CD4-positive, alpha-beta T cell treated with Interleukin-21 for 1 hour (primary cell): ENCODE measurements at places on chromosomes 6 and 20.

DNA sequence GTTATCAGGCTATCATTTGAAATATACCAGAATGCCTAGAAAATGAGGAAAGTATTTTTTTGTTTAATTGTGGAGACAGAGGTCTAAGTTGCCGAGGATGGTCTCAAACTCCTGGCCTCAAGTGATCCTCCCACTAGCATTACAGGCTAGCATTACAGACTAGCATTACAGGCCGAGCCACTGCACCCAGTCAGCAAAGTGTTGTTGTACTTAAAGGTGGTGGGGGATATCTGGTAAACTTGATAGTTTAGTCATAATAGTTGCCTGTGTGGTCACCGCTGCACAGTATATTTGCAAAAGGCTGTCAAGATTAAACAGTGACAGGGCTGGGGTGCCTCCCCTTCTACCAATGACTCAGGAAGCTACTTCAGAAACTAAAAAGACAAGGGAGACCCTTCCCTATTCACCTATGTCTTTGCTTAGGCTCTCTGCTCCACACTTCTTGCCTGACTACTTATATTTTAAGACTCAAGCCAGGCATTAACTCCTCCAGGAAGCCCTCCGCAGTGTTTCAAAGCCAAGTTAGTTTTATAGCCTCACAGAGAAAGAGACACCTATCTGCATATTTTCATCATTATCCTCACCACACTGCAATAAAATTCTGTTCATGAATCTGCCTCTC lies 3.1 kb upstream of the AKIRIN2 start:
- no peak for DNase-seq

DNA sequence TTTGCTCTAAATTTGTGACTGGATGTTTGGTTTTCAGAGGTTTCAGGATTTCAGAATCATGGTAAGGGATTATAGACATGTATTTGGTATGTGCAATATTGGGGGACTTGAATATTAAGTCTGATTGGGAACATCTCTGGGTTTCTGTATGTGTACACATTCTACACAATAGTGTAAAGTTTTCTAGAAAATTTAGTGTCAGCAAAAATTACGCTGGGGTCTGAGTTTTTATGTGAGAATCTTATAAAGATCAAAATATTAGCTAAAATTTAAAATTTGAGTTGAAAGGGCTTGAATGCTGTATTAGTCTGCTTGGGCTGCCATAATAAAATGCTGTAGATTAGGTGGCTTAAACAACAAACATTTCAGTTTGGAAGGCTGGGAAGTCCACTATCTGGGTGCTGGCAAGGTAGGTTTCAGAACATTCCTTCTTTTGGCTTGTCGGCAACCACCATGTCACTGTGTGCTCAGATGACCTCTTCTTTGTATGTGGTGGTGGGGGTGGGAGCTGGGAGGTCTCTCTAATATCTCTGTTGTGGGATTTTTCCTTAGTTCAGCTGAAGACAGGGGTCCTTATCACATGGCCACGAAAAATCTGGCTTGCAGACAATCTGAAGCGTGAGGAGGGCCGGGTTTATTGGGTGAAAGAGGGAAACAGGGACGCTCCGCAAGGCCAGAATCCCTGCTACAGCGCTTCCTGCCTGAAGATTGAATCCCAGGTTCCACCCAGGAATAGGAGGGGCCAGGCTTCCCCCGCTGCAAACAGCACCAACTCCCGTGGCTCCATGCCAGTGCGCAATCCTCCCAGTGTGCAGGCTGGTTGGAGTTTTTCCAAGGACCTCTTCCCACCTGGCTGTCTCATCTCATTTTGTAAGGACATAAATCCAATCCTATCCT lies 299.7 kb downstream of the PLCB1 start:
- no peak for DNase-seq

GRCh38 chr6:75183099-75183541 lies 22.7 kb downstream of the COL12A1 start:
- DNase-seq = no peak

GRCh38 chr6:113690281-113691259 lies 166.6 kb upstream of the MARCKS start:
- DNase-seq = no peak

DNA sequence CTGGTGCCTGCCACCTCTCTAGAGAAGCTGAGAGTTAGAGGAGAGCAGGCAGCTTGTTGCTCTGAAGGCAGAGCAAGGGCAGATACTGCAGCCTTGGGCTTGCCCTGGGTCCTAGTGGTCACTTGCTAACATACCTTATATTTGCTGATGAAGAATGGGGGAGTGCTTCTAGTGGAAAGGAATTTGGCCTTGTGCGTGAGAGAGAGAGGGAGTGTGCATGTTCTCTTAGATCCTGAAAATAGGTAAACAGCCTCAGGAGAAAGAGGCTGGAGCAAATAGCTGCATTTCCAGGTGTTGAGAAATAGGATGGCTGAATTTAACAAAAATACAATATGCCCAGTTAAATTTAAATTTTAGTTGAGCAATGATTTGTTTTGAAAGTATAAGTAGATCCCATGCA lies 724.5 kb upstream of the FLRT3 start:
- DNase-seq = no peak

DNA sequence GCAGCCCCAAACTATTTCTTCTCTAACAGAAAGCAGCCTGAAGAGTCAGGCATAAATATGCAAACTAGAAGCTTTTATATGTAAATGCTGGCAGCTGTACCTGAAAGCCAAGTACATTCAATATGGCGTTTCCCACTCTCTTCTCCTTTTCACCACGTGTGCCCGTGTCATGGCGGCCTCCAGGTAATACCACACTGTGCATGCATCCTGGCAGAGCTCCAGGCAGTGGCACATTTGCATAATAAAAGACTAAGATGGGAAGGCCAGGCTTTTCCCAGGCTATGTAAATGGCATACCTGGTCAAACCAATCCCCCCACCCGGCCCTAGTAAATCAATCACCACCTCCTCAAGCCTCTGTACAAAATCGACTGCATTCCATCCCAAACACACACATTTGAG lies 120.6 kb downstream of the MMUT start:
- DNase-seq = no peak

DNA sequence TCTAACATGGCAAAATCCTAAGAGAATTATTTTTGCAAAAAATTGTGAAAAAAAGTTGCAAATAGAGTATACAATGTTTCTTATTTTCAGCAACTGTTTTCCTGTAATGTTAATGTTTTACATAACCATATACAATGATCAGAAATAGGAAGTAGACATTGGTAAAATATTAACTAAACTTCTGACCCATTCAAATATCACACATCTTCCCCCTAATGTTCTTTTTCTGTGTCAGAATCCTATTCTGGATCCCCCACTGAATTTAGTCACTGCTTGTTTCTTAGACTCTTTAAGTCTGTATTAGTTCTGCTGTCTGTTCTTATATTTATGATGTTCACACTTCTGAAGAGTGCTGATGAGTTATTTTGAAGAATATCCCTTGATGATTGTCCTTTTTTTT lies 62.0 kb downstream of the HFE start:
- DNase-seq = no peak

DNA sequence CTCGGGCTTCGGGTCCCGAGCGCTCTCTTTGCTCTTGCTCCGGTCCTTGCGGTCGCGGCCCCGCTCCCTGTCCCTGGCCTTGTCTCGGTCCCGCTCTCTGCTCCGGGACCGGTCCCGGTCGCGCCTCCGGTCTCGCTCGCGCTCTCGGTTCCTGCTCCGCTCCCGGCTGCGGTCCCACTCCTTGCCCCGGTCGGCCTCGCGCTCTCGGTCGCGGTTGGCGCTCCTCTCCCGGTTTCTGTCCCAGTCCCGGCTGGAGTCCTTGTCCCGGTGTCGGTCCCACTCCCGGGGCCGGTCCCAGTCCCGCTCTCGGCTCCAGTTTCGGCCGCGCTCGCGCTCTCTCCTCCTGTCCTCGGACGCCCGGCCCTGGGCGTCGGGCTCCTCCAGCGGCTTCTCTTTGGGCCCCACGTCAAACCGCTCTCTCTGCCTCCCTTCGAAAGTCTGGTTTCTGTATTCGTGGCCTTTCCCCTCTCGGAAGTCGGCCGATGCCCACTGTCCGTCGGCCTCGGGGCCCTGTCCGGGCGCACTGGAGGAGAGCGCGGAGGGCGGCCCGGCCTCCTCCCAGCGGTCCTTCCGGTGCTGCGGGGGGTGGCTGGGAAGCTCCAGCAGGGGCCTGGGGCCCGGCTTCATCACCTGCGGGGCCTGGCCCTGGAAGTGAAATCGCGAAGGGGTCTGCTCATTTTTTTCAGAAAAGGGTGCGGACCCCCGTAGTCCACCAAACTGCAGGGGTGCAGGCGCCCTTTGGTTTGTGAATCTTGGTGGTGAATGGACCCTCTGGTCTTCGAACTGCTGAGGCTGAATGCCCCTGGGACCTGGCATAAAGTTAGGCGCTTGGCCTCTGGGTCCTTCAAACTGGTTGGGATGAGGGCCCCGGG lies 17.9 kb upstream of the TCFL5 start:
- DNase-seq = no peak

DNA sequence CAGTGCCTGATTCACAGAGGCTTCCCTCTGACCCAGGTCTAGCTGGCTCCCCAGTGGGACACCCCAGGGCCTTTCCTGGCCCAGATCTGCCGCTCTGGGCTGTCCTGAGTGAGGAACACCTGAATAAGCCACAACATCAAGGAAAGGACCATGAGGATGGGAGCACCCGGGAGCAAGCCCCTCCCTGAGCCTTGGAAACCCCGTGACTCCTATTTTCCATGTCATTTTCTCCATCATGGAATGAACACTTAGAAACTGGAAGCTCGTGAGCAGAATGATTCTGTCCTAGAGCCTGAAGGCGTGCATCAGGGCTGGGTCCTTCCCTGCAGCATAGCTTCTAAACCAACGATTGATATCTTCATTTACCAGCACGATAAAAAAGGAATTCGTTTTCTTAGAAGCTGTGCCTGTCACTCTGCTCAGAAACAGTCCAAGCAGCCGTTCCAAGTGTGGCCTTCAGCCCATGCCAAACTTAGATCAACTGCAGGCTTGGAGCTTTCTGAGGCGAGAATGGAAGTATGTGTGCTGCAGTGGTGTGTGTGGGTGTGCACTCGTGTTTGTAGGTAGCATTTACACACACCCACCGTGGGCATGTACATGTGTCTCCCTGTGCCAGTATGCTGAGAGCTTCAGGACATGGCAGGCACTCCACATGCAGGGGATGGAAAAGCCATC lies 83.2 kb upstream of the FOXC1 start:
- no peak for DNase-seq

DNA sequence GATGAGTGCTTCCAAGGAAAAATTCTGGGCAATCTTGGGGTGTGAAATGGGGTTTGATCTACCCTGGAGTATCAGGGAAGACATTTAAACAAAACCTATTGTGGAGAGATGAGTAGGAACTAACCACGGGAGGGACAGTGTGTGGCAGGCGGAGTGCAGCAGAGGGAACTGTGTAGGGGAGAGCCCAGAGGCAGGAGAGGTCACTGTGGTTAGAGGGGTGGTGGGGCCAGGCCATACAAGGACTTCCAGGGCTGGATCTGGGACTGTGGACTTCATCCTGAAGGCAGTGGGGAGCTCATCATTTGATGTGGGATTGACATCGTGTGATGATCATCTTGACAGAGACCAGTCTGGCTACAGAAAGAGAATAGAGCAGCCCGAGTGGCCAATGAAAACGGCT lies 89.0 kb downstream of the TOX2 start:
- DNase-seq = no peak

GRCh38 chr6:101286146-101286545 lies 107.4 kb upstream of the GRIK2 start:
- DNase-seq = no peak

DNA sequence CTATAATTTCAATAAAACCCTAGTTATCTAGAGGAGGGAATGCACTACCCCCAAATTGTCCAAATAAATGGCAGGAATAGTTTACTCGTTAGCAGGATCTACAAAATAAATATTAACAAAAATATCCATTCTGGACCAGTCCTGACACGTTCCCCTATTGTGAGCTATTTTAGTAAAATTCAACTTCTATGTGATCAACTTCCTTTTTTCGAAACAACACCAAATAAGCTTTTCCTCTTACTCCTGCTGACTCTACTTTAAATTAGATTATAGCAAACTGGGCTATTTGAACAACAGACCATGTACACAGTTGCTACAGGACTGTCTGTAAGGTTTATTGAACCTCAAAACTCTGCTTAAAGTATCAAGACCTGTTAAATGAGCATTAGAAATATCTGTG lies 154.3 kb downstream of the IPCEF1 start:
- no peak for DNase-seq

DNA sequence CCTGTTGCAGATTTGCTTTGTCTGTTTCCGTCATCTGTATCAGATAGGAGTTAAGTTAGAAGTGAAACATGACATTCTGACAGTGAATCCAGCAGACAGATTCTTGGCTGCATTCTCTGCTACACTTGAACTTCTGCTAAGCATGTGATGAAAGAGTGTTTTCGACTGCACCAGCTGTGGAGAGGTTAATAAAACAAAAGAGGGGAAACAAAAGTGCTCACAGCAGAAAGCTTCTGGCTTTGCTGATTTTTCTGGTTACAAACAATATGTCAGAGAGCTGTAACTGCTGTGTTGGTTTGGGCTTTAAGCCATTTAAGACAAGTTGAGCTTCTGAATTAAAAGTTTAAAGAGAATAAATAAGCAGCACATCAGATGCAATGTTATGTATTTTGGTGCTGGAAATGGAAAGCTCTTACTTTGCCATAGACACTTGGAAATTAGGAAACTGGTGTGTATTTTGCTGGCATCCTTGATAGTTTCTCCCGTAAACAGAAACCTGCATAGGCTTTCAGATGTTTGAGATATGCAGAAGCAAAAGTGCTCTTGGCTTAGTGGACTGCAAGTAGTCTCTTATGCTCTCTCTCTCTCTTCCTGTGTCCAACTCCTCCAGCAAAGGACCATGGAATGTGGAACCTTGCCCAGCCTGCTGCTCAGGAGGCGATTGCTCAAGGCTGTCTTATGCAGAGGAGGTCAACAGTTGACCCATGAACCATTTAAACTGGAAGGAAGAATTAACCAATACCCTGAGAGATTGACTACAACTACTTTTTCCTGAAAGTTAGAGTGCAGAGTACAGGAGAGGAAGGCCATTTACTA lies 104.9 kb downstream of the RPS12 start:
- DNase-seq = no peak

DNA sequence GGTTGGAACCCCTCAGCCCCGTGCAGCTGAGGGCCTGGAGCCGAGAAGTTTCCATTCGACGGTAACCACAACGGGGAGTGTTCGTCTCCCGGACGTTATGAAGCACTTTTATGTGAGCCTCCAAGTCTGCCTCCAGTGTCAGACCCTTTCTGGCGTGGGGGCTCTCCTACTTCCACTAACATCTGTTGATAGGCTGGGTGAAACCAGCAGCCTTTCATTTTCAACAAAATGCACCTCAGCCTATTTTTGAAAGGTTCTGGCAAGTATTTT lies 257.4 kb downstream of the THBS2 start:
- DNase-seq = no peak

DNA sequence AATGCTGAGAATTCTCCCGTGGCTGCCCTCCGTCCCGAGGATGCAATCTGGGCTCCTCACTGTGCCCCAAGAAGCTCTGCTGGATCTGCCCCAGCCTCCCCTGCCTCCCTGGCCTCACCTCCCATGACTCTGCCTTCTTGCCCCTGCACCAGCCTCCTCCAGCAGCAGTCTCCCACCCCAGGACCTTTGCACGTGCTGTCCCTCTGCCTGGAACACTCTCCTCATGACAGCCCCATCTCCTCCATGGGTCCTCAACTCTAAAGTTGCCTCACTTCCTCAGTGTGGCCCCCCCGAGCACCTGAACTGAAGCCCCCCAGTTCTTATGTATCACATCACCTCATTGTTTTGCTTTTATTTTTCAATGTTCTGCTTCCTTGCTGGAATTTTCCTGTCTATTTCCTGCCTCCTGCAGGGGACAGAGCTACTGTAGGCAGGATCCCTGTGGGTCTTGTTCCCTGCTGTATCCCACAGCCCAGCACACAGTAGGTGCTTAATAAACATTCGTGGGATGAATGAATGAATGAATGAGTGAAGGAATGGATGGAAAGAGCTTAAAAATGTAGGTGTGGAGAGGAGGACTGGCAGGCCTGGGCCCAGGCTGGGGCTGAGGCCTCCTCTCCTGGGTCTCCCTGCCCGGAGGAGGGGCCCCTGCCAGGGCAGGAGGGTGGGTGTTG lies 42.2 kb downstream of the CEBPB start:
- no peak for DNase-seq
